ENCODE measurements at places on chromosomes 16 and 17. TPM values are rescaled to one million over a fixed set of nuclear protein-coding genes. Genes with fewer than 3 reads are reported as not detected.

ABCA3 gene
- 7.7 TPM for total RNA-seq

IRX5 gene
- 0.47 TPM for total RNA-seq

KRT33A gene
- total RNA-seq, result not detected

KRT28 gene
- not detected for total RNA-seq

BAIAP3 gene
- 5.2 TPM for total RNA-seq
